NCI-H2081 treated with DMSO at 0.1 percent for 48 hours (cell line): ENCODE measurements at places on chromosomes 1 and 21.

DNA sequence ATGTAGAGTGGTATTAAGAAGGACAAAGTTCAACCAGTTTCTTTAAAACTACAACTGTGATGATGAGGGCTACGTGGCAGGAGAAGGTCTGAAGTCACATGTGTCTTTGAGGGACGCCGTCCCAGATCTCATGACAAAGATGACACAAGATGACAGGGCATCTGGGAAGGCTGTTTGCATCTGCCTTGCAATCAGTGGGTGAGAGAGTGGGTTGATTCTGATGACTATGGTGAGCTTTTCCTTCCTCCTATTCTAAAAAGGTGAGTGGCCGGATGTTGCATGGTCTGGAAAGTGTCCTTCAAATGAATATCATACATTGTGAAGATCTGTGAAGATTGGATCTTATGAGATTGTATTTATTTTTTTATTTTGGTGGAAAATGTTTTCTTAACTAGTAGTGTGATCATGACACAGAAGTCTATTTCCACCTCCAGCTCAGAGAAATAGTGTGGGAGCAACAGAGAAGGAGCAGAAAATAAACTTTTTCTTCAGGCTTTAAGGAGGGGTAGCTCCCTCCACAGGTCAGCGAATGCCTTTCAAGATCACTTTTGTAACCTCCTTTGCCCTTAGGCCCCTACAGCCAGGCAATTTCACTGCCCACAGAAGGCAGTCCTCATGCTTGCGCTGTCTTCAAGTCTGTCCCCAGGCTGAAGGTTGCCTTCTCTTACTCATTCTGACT is 76.0 kb upstream of the ATF3 start:
- DNase-seq: no peak

DNA sequence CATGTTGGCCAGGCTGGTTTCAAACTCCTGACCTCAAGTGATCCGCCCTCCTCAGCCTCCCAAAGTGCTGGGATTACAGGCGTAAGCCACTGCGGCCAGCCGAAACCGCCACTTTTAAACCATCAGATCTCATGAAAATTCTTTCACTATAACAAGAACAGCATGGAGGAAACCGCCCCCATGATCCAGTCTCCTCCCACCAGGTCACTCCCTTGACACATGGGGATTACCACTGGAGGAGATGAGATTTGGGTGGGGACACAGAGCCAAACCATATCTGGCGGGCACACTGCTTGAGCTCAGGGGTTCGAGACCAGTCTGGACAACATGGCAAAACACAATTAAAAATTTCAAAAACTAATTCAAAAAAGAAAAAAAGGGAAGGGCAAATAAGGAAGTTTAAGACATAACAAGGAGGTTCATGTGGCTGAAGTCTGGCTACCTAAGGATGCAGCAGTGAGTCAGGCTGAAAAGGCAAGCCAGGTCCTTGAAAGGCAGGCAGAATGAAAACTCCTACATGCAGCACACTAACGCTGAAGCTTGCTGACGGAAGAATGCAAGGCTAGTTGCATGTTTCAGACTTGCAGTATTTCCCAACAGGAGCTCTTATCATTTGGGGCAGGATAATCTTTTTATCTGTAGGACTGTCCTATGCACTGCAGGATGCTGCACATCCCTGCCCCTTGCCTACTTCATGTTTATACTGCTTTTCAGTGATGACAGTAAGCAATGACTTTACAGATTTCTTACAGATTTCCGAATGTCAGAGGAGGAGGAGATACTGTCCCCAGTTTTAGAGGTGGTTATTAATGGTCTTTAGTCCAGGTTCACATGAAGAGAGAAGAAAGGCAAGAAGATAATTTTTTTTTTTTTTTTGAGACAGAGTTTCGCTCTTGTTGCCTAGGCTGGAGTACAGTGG is 49.3 kb downstream of the FBXO42 start:
- no peak for DNase-seq

GRCh38 chr1:234957330-234958065 is 171.1 kb downstream of the TOMM20 start:
- no peak for DNase-seq

DNA sequence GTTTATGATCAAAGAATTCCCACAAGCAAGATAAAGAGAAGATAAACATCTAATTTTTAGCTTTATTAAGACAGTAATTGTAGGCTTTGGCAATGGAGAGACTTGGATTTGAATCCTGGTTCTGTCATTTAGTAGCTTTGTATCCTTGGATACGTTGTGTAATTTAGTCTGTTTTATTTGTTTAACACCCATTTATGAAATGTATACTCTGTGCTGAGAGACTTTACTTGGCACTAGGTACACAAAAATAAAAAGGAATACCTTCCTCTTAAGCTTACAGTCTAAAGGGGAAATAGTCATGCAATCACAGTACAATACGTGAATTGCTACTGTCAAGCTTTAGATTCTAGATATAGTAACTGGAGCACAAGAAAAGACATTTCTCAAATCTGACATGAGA is 23.8 kb downstream of the ZMPSTE24 start:
- DNase-seq: peak; percentile 84

DNA sequence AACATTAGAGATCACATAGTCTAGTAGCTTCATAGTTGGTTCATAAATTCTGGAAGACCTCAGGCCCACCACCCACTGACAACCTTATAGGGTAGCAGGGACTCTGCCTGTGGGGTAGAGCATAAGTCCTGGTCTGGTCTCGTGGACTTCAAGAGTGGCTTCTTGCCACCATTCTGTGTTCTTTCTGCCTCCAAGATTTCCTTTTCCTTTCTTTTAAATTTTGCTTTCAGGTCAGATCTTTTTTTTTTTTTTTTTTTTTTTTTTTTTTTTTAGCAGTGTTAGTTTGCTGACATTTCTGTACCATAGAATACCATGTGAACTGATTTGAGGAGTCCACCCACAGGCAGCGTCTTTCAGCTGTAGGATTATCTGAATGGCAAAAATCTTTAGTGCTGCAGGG is 28.5 kb downstream of the MTR start:
- DNase-seq: no peak

DNA sequence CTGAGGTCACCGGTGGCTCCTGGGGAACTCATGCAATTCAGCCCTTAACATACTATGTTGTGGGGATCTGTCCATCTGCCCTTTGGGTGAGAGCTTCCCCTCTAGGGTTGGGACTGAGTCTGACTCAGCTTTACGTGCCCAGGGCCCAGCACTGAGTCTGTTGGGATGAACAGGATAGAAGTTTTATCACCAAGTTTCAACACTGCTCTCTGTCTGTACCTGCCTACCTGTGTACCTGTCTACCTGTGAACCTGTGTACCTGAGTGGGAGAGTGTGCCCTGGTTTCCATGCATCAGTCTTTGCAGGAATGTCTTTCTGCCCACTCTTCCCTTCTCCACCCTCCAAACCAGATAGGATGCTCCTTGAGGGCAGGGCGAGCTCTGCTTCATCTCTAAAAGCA is 90.6 kb upstream of the POU3F1 start:
- DNase-seq: no peak

DNA sequence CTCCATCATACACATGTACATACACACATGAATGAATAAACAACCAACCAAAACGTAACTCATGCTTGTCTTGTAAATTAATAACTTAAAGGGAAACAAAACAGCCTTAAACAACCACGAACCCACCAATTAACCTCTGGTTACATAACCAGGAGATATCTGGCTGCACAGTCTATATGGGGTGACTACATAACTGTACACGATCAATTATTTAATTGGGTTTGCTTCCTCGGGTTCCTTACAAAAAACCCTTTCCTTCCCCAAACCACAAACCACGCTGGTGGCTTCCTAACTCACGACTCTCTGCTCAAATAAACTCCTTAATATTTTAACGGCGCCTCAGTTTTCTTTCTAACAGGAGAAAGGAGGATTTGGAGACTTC is 744 bp downstream of the ZNF670 start:
- DNase-seq: no peak

DNA sequence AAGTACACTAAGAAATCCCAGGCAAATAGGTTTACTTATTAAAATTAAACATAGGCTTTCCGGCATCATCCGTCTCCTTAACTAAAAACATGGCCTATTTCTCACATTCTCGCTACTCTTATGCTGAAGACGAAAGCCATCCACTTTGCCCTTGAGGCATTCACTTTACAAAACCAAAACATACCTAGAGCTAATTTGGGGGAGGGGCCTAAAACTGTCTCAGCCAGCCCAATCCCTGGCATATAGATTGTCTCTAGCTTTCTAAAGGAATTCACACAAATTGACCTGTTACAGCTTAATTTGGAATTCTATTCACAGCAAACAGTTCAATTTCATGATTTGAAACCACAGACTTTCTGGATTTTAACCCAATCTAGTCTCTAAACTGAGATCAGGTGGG is 34.8 kb downstream of the SLC35D1 start:
- DNase-seq: no peak

DNA sequence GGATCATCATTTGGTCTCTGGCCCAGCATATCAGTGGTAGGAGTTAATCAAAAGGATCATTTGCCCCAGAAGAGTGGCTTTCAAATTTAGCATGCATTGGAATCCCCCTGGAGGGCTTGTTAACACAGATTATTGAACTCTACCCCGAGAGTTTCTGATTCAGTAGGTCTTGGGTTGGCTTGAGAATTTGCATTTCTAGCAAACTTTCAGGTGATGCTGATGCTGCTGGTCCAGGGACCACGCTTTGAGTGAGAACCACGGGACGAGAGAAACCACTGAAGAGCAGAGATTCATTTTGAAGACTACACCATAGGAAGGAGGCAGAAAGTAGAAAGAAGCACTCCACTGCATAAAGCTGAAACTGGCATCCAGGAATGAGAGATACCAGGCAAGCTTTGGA is 81.3 kb upstream of the DUSP10 start:
- DNase-seq: no peak

- DNase-seq: no peak
Measured at GRCh38 chr1:111952125-111952657, 37.3 kb downstream of the KCND3 start.

GRCh38 chr1:91672601-91673161 is 172.0 kb downstream of the CDC7 start:
- no peak for DNase-seq

GRCh38 chr1:75908717-75909152 is 23.5 kb downstream of the ASB17 start:
- DNase-seq: no peak

DNA sequence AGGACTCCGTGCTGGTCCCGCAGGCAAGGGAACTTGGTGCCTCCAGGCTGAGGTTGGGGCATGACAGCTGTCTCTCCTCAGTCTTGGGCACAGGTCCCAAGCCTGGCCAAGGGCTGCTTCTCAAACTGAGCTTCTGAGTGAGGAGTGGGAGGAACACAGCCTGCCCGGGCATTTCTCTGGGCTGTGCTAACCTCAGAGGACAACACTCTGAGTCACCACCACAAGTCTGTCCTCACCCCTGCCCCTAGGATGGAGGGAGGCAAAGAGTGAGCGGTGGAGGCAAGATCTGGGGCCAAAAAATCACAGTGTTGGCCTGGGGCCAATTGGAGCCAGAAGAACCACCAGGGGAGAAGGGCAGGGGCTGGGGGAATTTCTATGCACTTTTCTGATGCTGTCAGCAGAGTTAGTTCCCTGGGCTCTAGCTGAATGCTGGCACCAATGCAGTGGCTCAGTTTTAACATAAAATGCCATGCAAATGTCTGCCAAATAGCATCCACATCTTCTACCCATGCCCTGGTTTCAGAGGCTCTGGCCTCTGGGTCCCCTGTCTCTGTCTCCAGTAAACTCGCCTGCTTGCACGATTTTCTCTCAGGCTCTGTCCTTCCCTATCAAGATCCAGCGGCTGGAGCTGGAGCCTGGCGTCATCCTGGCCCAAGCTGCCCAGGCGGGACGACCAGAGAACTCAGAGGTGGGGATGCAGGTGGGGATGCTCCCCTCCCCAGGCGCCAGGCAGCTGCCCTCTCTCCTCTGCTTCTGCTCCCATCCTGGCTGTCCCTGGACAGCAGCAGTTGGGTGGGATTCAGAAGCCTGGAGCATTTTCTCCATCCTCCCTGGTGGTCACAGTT is 11.0 kb upstream of the CDK18 start:
- no peak for DNase-seq
